Small intestine (tissue), 16 donors: ENCODE measurements at places on chromosomes 6 and 20. TPM values are rescaled to one million over a fixed set of nuclear protein-coding genes. Genes with fewer than 3 reads are reported as not detected.

The NR2E1 gene
- polyA plus RNA-seq: 0.04 TPM

The CCN6 gene
- polyA plus RNA-seq: 0.28 TPM

The COL11A2 gene
- polyA plus RNA-seq: 0.57 TPM

The SENP6 gene
- polyA plus RNA-seq: 25.3 TPM

- no peak overlapping the region for H3K4me3 ChIP-seq
- no peaks in the 10 kb centered on the region for H3K4me1 ChIP-seq
- H3K27ac ChIP-seq: no peak overlapping the region
Observed at GRCh38 chr6:163862701-163863100, 448.2 kb downstream of the QKI start.

DNA sequence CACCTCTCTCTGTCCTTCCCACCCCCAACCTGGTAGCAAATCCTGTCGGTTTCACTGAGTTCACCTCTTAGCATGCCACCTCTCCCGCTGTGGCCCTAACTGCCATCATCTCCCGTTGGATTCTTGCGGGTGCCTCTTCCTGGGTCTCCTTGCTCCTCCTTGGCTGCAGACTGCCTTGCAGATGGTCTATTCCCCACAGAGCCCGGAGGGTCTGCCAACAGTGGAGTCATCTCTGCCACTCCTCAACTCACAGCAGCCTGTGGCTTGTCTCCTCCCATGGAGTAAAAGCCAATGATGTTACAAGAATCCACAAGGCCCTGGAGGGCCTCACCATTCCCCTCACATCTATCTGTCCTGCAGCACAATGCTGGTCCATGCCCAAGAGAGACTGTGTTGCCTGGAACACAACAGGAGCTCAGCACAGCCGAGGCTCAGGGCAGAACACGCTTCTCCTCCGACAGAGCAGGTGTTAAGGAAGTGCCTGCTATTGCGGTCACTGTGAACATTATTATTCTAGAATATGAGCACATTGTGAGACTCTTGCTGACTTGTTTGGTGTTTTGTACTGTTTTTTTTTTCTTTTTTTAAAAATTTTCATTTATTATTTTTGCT is 241.8 kb upstream of the SULF2 start:
- no peaks in the 10 kb centered on the region for H3K36me3 ChIP-seq
- no peak overlapping the region for H3K4me3 ChIP-seq
- DNase-seq: no peak
- H3K27me3 ChIP-seq: no peaks in the 10 kb centered on the region
- no peaks in the 10 kb centered on the region for H3K4me1 ChIP-seq

GRCh38 chr6:129276986-129277385 is 394.0 kb downstream of the LAMA2 start:
- DNase-seq: no peak
- H3K36me3 ChIP-seq: no peaks in the 10 kb centered on the region
- no peak overlapping the region for H3K4me3 ChIP-seq
- H3K27me3 ChIP-seq: peaks cover 2% of the 10 kb centered on the region
- no peak overlapping the region for H3K27ac ChIP-seq

- H3K27me3 ChIP-seq: no peaks in the 10 kb centered on the region
- no peak for DNase-seq
- no peaks in the 10 kb centered on the region for H3K4me1 ChIP-seq
Observed at GRCh38 chr20:46801003-46801702, 91.7 kb downstream of the SLC2A10 start.

DNA sequence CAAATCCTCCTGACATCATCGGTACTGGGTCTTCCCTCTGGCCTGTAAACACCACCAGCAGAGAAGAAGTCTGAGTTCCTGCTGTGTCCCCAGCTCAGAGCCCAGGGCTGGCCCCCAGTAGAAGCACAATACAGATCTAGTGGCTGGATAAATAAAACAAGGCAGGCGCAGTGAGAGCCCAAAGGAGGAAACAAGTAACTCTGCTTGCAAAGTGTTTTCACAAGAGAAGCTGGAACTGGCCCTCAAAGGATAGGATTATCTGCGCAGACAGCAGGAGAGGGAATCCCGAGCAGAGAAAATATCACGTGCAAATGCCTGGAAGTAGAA is 205.1 kb downstream of the ZDHHC14 start:
- no peak overlapping the region for H3K4me3 ChIP-seq
- H3K4me1 ChIP-seq: peaks cover 10% of the 10 kb centered on the region
- H3K27ac ChIP-seq: peak overlapping the region; percentile 78
- no peak for DNase-seq
- no peaks in the 10 kb centered on the region for H3K27me3 ChIP-seq

DNA sequence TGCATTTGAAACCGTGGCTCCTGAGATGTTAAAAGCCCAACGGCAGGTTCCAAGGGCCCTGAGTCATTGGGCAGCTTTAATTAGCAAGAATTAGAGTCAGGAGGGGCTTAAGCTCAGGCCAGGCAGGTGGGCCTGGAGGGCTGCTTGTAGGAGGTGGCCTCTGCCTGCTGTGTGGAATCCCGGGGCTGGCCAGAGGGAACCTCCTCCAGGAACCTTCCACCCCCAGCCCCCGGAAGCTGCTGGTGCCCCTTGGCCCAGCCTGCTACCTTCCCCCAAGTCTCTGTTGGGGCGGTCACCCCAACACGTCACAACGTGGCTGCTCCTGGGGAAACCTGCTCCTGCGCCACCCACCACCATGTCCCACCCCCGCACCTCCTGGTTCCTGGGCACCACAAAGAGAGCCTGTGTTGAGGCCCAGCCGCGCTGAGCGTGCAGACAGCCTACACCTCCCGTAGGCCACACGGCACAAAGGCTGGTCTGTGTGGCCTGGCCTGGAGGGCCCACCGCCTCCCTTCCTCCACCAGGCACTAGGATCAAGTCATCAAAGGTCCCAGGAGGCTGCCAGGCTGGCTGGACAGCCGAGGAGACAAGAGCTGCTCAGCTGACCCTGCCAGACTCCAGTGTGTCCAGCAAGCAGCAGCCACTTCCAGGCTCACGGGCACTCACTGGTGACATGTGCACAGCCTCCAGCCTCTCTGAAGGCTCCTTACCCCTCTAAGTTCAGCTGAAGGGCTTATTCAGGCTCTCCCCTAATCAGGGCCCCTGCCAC is 86.3 kb downstream of the SNX5 start:
- H3K4me3 ChIP-seq: no peak overlapping the region
- H3K27me3 ChIP-seq: no peaks in the 10 kb centered on the region
- no peak for DNase-seq
- no peaks in the 10 kb centered on the region for H3K36me3 ChIP-seq

DNA sequence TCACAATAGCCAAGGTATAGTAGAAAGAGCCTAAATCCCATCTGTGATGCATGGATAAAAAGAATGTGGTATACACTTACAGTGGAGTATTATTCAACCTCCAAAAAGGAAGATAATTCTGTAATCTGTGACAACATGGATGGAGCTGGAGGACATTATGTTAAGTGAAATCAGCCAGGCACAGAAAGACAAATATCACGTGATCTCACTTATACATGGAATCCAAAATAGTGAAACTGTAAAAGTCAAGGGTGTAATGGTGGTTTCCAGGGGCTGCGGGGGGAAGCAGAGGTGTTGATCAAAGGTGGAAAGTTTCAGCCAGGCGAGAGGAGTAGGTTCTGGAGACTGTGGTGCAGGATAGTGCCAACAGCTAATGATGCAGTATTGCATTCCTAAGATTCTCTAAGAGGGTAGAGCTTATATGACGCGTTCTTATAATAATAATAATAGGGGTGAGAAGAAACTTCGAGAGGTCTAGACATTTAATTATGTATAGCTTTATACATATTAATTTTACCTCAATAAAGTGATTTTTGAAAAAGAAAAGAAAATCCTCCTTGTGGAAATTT is 246.1 kb downstream of the FOXA2 start:
- no peak overlapping the region for H3K4me3 ChIP-seq
- H3K27me3 ChIP-seq: peaks cover 9% of the 10 kb centered on the region
- H3K4me1 ChIP-seq: no peaks in the 10 kb centered on the region
- no peaks in the 10 kb centered on the region for H3K36me3 ChIP-seq
- H3K27ac ChIP-seq: no peak overlapping the region

DNA sequence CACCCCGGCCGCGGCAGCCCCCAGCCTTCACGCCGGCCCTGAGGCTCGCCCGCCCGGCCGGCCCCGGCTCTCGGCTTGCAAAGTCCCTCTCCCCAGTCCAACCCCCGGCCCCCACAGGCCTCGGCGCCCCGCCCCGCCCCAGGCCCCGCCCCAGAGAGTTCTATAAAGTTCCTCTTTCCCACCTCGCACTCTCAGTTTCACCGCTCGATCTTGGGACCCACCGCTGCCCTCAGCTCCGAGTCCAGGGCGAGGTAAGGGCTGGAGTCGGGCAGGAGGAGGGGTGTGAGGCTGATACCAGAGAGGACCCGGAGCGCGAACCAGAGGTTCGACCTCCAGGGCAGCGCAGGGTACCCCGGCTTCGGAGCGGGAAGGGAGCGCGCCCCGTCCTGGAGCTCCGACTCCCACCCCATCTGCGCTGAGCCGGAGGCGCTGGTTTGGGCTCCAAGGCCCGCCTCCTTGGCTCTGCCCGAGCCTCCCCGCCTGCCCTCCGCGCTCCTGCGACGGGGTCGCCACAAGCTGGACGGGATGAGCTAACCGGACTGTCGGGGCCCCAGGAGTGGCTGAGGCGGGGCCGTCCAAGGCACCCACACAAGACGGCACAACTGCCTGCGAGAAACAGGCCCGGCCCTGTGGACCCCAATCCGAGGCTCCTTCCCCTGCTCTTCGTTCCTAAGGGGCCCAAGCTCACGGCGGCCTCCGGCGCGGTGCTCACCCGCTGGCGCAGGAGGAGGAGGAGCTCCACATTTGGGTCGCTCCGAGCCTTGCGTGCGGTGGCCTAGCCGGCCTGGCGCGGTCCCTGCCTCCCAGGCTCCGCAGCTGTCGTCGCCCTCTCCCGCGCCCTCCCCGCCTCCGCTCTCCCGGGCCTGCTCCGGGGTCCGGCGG is at the start of gene IRF4:
Gene IRF4 (plus strand): TSS at position 194 of the 882 bp plus-strand sequence. CDS start 1,401 bp downstream, outside the sequence.
- H3K27ac ChIP-seq: no peak within 1 kb of the TSS
- peak within 1 kb of the TSS; percentile 10 for H3K4me3 ChIP-seq
- no peak for DNase-seq
- no peaks in the 10 kb centered on the region for H3K36me3 ChIP-seq
- peaks cover 26% of the 10 kb centered on the region for H3K27me3 ChIP-seq
- H3K4me1 ChIP-seq: no peaks in the 10 kb centered on the region

GRCh38 chr6:48567016-48567415 is 456.0 kb upstream of the PTCHD4 start:
- no peaks in the 10 kb centered on the region for H3K27me3 ChIP-seq
- H3K36me3 ChIP-seq: no peaks in the 10 kb centered on the region
- H3K4me3 ChIP-seq: no peak overlapping the region
- H3K27ac ChIP-seq: no peak overlapping the region
- no peak for DNase-seq

DNA sequence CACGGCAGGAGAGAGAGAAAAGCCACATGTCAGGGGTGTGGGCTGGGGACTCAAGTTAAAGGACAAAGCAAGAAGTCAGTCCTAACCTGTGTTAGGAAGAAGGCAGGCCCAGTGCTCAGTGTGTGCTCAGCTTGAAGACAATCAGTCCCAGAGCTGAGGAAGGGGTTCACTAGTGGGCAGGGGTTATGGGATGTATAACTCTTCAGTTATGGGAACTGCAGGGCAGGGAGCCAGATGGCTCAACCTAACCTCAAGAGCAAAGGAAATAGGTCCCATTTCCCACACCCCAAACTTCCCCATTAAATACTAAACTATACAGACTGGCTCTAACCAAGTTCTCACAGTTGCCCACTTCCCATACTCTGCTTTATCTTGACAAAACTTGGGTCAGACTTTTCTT is 7.4 kb upstream of the SSTR4 start:
- H3K4me1 ChIP-seq: no peaks in the 10 kb centered on the region
- no peak overlapping the region for H3K27ac ChIP-seq
- no peak for DNase-seq
- no peaks in the 10 kb centered on the region for H3K27me3 ChIP-seq

DNA sequence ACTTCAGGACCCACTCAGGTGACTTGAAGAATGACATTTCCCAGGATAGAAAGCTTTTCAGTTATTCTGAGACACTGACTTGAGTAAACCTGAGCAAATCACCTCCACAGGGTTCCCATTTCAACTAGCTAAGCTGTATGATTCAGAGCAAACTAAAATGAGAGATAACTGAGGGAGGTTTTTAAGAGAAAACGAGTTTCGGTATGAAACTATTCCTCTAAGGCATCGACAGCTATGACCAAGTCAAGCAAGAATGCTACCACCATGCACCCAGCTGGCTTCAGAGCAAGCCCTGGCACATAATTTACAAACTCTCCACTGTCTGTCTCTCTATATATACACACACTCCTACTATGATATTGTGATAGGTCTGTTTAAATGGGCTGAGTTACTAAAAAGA is 75.4 kb downstream of the PERP start:
- H3K36me3 ChIP-seq: no peaks in the 10 kb centered on the region
- H3K4me3 ChIP-seq: no peak overlapping the region
- no peak for DNase-seq

DNA sequence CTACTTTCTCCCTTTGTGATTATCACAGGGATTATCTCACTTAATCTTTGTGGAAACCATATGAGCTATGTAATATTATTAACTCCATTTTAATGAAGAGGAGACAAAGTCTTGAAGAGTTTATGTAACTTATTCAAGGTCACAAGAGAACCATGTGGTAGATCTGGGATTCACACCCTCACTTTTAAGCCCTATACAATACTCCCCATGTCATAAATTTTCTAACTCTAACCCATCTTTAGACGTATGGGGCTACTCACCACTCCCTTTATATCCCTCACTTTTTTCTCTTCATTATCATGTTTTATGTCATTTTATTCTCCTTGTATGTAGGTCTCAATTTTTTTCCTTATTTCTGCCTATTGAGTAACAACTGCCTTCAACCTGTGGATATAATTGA is 126.4 kb upstream of the AHI1 start:
- DNase-seq: no peak
- H3K27me3 ChIP-seq: no peaks in the 10 kb centered on the region
- no peak overlapping the region for H3K27ac ChIP-seq

DNA sequence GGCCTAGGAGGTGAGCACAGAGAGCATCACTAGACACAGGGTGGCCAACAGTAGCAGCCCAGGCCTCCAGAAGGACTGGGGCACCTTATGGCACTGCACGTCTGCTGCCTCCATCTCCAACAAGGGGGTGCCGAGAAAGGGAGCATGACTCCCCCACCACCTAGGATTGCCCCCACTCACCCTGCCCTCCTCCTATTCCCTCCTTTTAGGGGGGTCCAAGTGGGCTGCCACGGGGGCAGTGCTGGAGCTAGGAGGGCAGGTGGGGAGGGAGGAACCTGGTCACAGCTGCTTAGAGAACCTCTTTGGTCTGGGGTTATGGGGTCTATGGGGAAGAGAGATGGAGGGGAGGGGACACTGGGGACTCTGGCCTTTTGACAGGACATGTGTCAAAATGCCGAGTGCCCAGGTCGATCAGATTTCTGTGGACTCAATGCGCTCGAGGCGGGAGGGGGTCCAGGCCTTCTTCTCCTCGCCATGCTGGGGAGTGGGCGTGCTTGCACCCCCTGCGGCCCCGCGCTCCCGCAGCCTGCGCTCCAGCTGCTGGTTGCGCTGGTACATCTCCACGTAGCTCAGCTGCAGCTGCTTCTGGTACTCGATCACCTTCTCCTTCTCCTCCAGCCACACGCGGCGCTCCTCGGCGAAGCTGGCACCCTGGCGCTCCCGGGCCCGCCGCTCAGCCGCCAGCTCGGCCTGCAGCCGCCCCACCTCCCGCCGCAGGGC is 4.5 kb upstream of the FASTKD5 start:
- DNase-seq: no peak
- H3K4me1 ChIP-seq: peaks cover 1% of the 10 kb centered on the region
- H3K27ac ChIP-seq: no peak overlapping the region
- no peaks in the 10 kb centered on the region for H3K27me3 ChIP-seq
- no peaks in the 10 kb centered on the region for H3K36me3 ChIP-seq
- H3K4me3 ChIP-seq: no peak overlapping the region
